ENCODE measurements at places on chromosomes 5 and 9. TPM values are rescaled to one million over a fixed set of nuclear protein-coding genes. Genes with fewer than 3 reads are reported as not detected.

The ARID3C gene
- total RNA-seq, result 0.64 TPM

The APBB3 gene
- 6.0 TPM for total RNA-seq

The COL15A1 gene
- total RNA-seq, result not detected

The HCN1 gene
- not detected for total RNA-seq

The DMGDH gene
- total RNA-seq, result 2.7 TPM

The FGD3 gene
- total RNA-seq, result 1.2 TPM

The SAPCD2 gene
- total RNA-seq, result 4.1 TPM

Measured in tracheal epithelial cell (primary cell).